CD4-positive, alpha-beta T cell treated with Interleukin-21 for 1 hour (primary cell): ENCODE measurements at places on chromosomes 4 and X.

DNA sequence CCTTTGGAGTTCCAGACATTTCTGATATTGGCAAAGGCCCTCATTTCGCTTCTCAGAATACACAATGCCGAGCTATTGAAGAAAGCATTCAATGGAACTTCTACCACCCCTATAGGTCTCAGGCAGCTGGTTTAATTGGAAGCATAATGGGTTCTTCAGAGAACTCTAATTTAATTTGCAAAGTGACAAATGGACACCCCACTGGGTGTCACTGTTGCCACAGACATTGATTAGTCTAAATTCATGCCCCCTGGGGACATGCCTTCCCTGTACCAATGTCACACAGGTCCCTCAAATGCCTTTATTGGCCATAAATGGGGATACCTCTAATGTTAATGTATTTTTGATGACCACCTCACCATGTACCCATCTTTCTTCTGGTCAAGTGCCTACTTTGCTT, 22.9 kb upstream of the TMEM255A start:
- peak; percentile 18 for DNase-seq

DNA sequence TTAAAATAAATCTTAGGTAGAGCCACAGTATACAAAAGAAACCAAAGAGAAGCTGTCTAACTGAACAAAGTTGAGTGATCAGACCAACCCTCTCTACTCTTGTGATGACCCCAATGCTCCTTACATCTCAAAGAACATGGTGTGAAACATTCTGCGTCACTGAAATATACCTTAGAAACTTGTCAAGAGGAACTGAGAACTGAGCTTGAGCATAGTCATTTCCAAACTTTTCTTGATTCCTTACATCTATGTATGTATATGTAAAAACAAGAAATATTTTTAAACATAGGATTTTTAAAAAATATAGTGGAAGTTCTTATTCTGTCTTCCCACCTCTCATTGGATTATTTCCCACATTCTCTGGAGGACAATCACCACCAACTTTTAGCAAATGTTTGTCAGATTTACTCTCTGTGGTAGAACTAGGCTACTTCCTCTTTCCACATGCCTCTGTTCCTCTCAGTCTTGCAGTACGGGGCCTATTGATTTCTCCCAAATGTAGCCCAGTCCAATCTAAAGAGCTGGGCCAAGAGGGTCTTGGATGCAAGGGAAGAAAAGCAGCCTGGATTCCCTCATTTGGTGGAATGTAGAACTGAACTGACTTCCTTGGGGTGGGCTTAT, 98.2 kb upstream of the HHIP start:
- DNase-seq = no peak

DNA sequence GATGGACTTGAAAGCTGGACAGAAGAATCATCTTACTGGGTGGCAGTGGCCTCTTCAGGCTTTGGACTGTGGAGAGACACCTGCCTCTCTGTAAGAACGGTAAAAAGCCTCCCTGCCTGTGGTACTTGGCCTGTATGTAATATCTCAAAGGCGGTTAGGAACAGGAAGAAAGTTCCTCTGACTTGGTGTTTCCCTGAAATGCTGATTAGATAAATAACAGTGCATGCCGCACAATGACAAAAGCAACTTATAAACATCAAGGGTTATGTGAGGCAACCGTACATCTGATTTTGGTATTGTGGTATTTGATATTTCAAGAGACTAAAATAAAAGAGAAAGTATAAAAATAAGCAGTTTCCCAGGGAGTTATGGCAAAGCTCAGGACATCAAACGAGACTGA, 92.4 kb upstream of the SORBS2 start:
- DNase-seq = no peak

- DNase-seq = no peak
These were observed 28.4 kb downstream of the ALPK1 start for GRCh38 chr4:112325530-112325929.

- no peak for DNase-seq
These were observed 54.0 kb downstream of the DRD5 start for GRCh38 chr4:9835430-9835829.

DNA sequence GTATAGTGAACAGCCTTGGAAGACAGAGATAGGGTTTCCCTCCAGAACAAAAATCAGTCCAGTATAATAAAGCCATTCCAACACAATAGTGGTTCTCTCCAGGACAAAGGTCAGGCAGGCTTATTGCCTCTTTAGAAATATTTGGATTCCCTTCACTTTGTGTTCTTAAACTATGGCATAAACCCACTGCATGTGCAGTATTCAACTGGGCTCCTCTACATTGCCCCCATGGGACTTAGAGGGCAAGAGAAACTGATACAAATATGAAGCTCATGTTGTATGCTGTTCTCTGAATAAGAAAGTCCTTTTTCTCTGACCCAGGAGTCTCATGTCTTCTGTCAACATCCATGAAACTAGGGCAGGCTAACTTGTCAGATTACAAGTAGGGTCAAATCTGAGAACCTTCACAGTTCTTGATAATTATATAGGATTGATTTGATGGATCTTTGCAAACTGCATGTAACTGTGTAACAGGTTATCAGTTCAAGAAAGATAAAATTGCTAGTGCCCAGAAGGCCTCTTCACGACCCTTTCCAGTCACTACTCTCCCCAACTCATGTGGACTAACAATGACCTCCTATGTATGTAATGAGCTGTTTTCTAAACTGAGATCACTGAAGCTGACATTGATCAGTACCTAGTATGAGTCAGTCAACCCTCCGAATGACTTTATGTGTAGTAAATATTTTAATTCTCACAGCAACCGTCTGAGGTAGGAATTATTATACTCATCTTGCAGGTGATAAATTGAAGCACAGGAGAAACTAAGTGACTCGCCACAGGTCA, 31.9 kb upstream of the FAM9C start:
- DNase-seq = no peak

- DNase-seq = no peak
These were observed 61.6 kb downstream of the MAD2L1 start for GRCh38 chr4:120005076-120005475.

DNA sequence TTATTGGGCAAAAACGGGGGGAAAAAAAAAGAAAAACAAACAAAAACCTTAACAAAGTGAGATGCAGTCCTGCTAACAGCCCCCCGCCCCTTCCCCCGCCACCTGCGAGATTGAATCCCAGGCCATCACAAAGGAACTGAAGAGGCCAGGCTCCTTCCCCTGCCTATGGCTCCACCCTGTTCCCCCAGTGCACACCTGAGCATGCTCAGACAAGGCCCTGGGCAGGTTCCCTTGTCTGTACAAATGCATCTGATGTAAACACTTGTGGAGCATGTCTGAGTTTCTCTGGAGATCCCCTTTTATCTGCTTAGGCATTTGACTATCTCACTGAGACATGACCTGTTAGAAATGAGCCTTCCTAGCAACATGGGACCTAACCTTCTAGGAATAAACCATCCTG, 983.7 kb upstream of the PABPC4L start:
- no peak for DNase-seq

DNA sequence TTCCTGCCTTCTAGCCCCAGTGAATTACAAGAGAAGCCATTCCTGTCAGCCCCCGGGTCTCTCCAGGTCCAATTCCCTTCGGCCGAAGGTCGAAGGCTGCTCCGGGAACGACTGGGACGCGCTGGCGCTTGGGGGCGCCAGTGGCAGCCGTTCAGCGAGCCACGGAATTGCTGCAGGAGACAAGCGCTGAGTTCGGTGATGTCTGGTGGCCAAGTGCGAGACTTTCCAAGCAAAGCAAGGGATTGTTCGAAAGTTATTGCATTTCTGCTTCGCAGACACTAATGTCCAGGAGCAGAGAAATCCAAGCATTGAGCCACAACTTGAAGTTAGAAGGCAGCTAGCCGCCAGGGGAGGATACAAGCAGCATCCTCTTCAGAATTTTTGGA, 1.1 kb upstream of the DKK2 start:
- DNase-seq = no peak

DNA sequence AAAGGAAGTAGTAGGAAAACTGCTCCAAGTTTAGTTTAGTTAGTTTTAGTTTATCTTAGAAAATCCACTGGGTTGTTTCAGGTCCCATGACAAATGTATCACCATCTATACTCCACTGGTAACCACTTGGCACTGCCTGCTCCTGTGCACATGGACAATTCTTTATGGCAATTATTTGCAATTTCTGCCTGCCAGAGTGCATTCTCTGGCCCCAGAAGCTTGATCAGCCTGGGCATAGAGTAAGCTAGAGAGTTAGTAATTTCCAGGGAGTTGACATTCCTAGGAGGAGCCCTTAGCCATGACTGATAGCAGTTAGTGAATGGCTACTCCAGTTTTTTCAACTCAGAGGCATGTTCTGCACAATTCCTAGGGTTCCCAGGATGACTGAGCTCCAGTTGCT, 203.2 kb upstream of the FGF13 start:
- no peak for DNase-seq

GRCh38 chr4:16636912-16637630, 261.4 kb downstream of the LDB2 start:
- DNase-seq = no peak

GRCh38 chr4:108385076-108385475, 216.3 kb upstream of the LEF1 start:
- no peak for DNase-seq

GRCh38 chr4:111283066-111283677, 660.3 kb upstream of the PITX2 start:
- DNase-seq = peak; percentile 9

DNA sequence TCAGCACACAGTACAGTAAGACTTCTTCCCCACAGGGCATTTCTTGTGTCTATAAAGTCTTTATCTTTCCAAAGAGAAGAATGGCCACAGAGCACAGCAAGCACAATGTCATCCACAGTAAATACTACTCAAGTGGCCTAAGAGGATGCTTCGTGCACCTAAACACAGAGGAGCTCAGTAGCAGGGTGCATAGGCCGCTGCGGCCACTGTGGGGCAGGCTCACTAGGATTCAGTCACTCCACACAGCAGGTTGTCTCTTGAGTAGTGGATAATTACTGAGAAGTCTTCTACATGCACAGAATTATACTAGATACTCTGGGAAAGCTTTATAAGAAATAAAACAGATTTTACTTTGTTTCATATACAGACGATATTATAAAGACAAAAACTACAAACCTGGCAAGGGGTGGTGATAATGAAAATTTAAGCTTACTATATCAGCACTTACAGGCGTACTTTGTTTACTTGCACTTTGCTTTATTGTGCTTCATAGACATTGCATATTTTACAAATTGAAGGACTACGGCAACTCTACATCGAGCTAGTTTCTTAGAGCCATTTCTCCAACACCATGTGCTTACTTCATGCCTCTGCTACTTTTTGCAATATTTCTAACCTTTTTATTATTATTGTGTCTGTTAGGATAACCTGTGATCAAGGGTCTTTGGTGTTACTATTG, 78.5 kb downstream of the PRDM5 start:
- no peak for DNase-seq
